ENCODE measurements at places on chromosomes 11 and 22.

GRCh38 chr11:57751676-57752253, at the start of gene BTBD18:
BTBD18 (minus strand) TSS chr11:57751819; CDS start chr11:57751188, 631 bp downstream.
- no peak for DNase-seq

DNA sequence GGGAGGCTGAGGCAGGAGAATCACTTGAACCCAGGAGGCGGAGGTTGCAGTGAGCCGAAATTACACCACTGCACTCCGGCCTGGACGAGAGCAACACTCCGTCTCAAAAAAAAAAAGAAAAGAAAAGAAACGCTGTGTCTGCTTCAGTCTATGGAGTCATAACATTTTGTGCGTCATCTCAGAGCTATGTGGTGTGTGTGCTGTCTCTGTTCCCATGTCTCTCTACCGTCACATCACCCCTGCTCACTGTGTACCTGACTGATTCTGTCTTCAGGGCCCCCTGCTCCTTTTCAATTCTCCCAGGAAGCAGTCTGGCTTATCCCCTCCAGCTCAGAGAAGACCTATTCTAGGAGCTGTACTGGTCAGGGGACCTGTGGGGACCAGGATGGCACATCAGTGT, 7.0 kb downstream of the BACE1-AS start:
- DNase-seq, result no peak

GRCh38 chr11:13119361-13119760, 110.2 kb downstream of the RASSF10 start:
- DNase-seq, result no peak

GRCh38 chr11:87961606-87962005, 213.6 kb downstream of the RAB38 start:
- DNase-seq, result no peak

- DNase-seq, result no peak
These were observed 13.2 kb upstream of the MPZL2 start for GRCh38 chr11:118277312-118277711.

DNA sequence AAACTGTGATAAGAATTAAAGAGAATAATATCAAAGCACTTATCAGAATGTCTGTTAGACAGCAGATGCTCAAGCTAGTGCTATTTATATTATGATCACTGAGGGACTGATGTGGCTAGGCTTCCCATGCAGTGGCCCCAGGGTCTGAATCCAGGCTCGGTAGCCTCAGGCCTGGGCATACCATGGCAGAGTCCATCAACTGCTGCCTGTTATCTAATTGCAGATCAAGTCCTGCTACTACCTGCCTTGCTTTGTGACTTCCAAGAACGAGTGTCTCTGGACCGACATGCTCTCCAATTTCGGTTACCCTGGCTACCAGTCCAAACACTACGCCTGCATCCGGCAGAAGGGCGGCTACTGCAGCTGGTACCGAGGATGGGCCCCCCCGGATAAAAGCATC, 57.5 kb downstream of the TIMP3 start:
- no peak for DNase-seq

- no peak for DNase-seq
These were observed 79.0 kb downstream of the FDX1 start for GRCh38 chr11:110508786-110509185.

DNA sequence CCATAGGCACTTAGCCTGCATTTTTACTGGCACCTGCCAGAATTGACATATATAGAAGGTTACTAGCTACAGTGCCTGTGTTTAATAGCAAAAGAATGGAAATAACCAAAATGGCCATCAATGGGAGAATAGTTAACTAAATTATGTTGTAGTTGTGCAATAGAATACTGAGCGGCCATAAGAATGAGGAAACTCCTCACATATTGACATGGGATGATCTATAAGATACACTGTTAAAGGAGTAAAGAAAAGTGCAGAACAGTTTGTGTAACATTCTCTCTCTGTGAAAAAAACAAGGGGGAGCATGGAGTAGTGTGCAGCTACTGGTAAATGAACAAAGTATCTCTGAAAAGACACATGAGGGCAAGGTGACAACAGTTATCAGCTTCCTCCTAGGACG, 21.5 kb downstream of the ARAP1 start:
- DNase-seq, result no peak

- DNase-seq, result no peak
These were observed 1071.2 kb downstream of the BRD1 start for GRCh38 chr22:48756146-48757111.

DNA sequence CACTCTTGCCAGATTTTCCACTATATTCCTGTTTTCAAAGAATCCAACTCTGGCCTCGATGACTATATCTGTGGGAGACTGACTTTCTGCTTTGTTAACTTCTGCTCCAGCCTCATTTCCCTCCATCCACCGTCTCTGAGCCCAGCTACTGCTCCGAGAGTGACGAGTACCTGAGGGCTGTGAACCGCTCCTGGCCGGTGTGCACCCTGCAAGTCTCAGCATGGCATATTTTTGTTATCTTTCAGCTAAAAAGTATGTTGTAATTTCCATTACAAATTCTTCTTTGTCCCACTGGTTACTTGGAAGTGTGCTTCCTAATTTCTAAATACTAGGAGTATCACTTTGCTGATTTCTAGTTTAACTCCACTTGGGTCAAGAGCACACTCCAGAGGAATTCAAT, 36.5 kb upstream of the MOB2 start:
- no peak for DNase-seq

DNA sequence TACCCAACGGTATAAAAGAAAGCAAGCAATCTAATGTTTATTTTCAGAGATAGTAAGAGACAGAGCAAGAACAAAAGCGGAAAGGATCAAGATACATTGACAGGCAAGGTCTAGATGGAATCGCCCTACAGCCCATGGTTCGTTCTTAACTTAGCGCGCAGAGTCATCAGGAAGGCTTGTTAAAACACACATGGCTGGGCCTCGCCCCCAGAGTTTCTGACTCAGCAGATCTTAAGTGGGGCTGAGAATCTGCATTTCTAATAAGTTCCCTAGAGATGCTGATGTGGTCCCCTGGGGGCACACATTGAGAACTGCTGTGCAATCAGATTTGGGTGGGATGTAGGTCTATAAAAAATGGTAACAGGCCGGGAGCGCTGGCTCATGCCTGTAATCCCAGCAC, 35.8 kb upstream of the CHRM4 start:
- no peak for DNase-seq

DNA sequence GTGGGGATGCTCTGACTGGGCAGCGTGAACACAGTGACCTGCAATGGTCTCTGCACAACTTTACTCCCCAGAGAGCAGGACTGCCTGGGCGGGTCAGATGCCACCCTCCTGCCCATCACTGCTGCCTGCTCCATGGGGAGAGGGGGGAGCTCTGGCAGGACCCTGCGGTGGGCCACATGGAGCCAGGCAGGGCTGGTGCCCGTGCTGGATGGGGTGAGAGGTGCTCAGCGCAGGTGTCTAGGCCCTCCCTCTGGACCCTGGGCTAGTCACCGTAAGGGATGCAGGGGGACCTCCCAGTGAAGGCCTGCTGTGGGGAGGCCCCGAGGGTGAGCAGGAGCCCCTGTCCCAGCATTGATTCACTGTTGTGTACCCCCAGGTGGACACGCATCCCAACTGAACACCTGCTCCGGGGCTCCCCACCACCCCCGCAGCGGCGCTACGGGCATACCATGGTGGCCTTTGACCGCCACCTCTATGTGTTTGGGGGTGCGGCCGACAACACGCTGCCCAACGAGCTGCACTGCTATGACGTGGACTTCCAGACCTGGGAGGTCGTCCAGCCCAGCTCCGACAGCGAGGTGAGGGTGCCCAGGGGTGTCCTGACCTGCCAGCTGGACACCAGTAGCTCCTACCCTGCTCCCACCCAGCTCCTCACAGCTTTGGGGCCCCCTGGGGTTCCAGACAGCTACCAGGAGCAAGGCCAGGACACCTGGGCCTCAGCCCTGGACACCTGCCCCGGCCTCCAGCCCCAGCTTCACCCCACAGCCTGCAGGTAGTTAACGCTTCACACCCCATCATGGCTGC, 9.4 kb downstream of the LZTR1 start:
- DNase-seq, result no peak

GRCh38 chr22:41904450-41905410, 10.1 kb downstream of the SHISA8 start:
- no peak for DNase-seq

DNA sequence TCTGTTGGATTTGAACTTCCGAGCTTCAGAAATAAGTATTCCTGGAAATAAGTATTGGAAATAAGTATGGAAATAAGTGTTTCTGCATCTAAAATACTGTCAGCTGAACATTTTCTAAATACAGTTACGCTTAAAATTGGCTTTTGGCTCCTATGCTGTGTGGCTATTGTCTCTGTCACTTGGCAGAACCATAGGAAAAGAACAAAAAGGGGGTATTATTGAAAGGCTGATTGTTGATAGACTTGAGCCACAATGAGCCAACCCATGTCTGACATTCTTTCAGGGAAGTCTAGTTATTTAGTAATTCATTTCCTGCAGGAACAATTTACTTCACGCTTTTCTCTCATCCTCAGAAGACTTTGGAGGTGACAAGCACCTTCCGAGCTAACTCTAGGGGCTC, 32.5 kb upstream of the LARGE1 start:
- no peak for DNase-seq

- DNase-seq, result no peak
These were observed 63.7 kb downstream of the MAML2 start for GRCh38 chr11:96279018-96279895.

DNA sequence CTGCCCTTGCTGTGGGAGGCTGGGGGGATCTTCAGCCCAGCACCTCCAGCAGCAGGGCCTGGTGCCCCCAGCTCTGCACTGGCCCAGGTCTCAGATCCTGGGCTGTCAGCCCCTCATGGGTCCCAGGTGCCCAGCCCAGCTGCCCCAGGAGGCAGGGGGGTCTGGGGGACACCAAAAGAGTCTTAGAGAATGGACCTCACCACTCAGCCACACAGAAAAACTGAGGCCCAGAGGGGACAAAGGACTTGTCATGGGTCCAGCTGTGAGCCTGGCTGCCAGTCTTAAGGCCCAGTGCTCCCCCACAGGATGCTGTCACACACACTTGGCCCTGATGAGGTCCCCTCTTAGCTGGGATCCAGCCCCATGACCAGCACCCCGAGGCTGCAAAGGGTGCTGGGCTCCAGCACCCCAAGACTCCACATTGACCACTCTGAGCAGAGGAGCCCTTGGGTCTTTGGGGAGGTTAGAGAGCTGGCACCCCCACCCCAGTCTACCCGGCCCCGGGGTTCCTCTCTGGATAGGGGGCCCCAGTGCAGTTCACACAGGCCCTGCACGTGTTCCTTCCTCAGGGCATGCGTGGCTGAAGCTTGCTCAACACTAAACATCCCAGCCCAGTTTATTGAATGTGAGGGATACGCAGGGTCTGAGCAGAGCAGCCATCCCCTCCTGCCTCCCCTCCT, 54.4 kb downstream of the IGLL5 start:
- no peak for DNase-seq

DNA sequence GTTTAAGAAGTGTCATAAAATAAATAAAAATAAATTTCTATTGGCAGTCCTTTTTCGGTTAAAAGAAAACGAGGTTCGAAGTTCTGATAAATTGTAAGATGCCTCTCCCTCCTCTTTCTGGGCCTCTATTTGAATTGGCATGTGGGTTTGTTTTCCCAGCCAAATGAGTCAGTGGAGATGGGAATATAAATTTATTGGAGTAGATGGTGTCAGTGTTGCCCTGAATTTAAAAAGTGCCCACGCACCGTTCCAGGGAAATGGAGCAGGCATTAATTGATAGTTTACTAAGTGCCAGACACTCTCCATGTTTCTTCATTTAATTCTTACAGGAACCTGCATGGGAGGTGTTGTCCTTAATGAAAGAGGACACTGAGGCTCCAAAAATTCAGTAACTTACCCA, 119.2 kb downstream of the FEZ1 start:
- DNase-seq, result no peak

DNA sequence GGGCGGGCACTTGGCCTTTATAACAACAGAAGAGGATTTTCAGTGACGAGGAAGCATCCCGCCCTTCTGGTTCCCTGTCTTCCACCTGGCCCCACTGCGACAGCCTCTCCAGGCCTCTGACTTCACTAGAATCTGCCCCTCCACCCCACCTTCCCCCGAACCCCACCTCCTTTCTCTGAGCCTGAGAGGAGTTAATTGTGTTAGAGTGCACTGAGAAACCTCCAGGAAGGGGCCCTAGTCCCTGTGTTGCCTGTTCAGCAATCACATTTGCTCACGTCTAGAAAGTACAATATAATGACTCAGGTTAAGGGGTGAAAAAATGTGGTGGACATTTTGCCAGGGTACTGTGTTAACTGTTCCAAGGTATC, 38.8 kb downstream of the PTPRJ start:
- no peak for DNase-seq

DNA sequence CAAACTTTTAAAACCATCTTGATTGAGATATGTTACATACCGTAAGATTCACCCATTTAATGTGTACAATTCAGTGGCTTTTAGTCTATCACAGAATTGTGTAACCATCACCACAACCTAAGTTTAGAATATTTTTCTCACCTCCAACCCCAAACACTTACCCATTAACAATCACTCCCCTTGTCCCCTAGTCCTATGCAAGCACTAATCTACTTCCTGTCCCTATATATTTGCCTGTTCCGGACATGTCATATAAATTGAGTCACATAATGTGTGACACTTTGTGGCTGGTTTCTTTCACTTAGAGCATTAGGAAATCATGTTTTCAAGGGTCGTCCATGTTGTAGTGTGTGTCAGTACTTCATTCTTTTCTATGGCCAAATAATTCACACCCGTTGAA, 38.8 kb downstream of the RASSF10 start:
- DNase-seq, result no peak

DNA sequence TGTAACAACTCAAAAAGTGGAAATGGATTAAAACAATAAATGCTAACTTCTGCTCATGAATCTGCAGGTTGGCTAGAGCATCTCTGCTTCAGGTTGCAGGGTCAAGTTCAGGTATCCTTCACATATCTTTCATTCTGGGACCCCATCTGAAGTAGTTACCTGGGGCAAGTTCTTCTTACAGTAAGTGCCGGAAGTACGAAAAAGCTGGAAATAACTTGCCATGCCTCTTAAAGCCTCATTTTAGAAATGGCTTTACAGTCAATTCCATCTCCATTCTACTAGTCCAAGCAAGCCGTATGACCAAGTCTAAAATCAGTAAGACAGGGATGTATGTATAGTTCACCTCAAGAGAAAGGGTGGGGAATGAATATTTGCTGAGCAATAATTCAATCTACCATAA, 93.7 kb downstream of the FCHSD2 start:
- no peak for DNase-seq

DNA sequence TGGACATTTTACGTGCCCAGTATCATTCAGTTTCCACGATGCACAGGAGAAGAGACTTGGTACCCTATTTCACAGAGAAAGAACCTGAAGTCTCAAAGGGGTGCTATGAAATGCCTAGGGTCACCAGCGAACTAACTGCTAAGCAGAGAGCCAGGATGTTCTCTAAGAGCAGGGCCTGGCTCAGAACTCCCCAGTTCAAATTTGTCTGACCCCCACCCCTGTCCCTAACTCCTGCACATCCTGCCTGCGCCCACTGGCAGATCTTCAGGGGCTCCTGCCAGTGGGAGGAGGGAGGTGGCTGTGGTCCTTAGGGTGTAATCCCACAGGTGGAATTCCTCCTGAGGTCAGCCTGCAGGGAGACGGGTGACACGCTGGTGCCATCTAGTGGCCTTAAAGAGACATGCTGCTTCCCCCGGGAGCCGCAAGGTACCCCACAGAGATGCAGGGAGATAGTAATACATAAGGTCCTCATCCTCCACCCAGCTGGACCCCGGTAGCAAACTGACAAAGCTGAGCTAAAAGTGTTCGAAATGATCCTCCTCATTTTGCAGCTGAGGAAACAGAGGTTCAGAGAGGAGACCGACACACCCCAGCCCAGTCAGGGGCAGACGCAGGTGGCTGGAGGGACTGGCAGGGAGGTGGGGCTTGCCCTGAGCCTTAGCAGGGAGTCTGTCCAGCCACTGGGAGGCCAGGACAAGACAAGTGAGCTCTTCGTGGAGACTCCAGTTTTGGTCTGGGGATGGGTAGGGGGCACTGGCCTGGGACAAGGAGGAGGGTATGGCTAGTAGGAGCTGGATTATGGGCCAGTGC, 34.1 kb downstream of the MB start:
- DNase-seq, result peak; percentile 20

Data from T-cell (primary cell).